Glutamatergic neuron (in vitro differentiated cells): ENCODE measurements at places on chromosomes 2 and 18.

DNA sequence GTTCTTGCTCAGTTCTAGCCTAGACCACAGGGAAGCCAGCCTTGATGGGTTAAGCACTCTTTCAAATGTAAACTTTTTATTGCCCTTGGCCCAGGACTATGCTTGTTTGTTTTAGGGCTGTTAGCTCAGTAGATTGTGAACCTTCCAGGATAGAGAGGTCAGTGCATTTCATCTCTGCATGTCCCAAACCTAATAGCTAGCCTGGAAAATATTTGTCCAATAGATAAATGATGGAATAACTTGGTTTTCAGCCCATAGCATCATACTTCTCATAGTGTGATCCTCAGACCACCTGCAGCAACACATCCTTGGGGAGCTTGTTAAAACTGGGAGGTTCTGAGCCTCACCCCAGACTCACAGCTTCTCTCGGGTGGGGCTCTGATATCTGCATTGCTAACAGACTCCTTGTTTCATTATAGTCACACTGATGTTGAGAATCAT is 59.8 kb downstream of the TRIB2 start:
- no peak overlapping the region for H3K4me3 ChIP-seq
- no peak for DNase-seq
- H3K36me3 ChIP-seq: peaks cover 5% of the 10 kb centered on the region
- peaks cover 3% of the 10 kb centered on the region for H3K27me3 ChIP-seq

GRCh38 chr18:49901862-49902340 is 88.6 kb upstream of the ACAA2 start:
- H3K4me3 ChIP-seq: no peak overlapping the region
- peaks cover 1% of the 10 kb centered on the region for H3K4me1 ChIP-seq
- H3K27ac ChIP-seq: no peak overlapping the region
- H3K27me3 ChIP-seq: peaks cover 7% of the 10 kb centered on the region
- H3K36me3 ChIP-seq: peaks cover 12% of the 10 kb centered on the region

DNA sequence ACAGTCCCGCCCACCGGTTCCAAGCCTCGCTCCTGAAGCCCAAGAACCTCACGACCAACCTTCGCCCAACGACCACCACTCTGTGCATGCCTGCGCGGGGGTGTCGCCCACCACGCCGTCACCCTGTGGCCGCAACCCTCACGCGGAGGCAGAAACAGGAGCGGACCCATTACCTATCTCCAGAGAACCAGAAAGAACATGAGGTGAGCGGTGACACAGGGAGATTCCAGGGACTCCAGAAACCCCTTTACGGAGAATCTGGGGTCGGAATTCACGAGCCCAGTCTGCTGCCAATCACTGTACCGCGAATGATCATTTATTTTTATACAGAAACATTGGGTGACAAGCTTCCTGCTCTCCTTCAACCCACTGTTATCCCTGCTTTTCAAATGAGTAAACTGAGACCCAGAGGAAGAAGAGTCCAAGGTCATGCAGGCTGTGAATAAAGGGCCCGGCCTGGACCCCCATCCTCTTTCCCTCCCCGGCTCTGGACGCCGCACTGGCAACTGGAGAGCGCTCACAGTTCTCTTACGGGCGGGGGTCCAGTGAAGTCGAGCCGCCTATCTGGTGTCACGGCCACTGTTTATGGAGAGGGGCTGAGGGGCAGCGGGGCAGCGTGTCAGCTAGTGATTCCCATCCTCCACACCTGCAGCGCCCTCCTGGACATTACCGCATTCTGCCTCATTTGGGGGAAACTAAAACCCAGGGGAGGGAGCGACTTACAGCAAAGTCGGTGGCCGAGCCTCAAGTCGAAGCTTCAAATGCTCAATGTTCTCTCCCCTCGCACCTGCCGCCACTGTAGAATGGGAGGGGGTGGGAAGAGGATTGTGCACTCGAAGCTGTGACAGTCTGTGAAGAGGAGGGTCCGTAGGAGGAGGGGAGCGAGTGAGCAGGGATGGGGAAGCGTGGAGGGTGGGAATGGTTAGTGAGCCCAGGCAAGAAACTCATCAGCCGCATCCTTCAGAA is 723 bp upstream of the SLC30A3 start:
- H3K4me3 ChIP-seq: peak overlapping the region; percentile 79
- H3K36me3 ChIP-seq: peaks cover 5% of the 10 kb centered on the region
- H3K27me3 ChIP-seq: peaks cover 27% of the 10 kb centered on the region
- peaks cover 11% of the 10 kb centered on the region for H3K4me1 ChIP-seq
- no peak overlapping the region for H3K27ac ChIP-seq

GRCh38 chr2:54287532-54287931 is 31.5 kb upstream of the TSPYL6 start:
- no peaks in the 10 kb centered on the region for H3K27me3 ChIP-seq
- H3K4me3 ChIP-seq: no peak overlapping the region
- peaks cover 9% of the 10 kb centered on the region for H3K4me1 ChIP-seq
- no peak overlapping the region for H3K27ac ChIP-seq
- DNase-seq: no peak

- H3K4me1 ChIP-seq: peaks cover 2% of the 10 kb centered on the region
- H3K27ac ChIP-seq: no peak overlapping the region
- no peak for DNase-seq
- H3K36me3 ChIP-seq: no peaks in the 10 kb centered on the region
These were observed 65.3 kb downstream of the CXCR4 start for GRCh38 chr2:136052369-136053362.

GRCh38 chr2:220300806-220301205 is 673.4 kb downstream of the SLC4A3 start:
- no peak overlapping the region for H3K4me3 ChIP-seq
- DNase-seq: no peak
- peaks cover 2% of the 10 kb centered on the region for H3K27me3 ChIP-seq
- peaks cover 9% of the 10 kb centered on the region for H3K4me1 ChIP-seq

GRCh38 chr2:127138281-127138680 is 31.3 kb upstream of the BIN1 start:
- DNase-seq: no peak
- H3K4me1 ChIP-seq: peaks cover 8% of the 10 kb centered on the region
- no peak overlapping the region for H3K27ac ChIP-seq

- H3K36me3 ChIP-seq: no peaks in the 10 kb centered on the region
- H3K27ac ChIP-seq: no peak overlapping the region
- DNase-seq: no peak
- H3K27me3 ChIP-seq: peaks cover 7% of the 10 kb centered on the region
These were observed 4.6 kb downstream of the AGXT start for GRCh38 chr2:240873098-240873788.

GRCh38 chr2:165888171-165888570 is 65.4 kb downstream of the TTC21B start:
- peaks cover 5% of the 10 kb centered on the region for H3K27me3 ChIP-seq
- DNase-seq: no peak
- no peaks in the 10 kb centered on the region for H3K36me3 ChIP-seq
- H3K27ac ChIP-seq: no peak overlapping the region
- peaks cover 31% of the 10 kb centered on the region for H3K4me1 ChIP-seq
- no peak overlapping the region for H3K4me3 ChIP-seq

DNA sequence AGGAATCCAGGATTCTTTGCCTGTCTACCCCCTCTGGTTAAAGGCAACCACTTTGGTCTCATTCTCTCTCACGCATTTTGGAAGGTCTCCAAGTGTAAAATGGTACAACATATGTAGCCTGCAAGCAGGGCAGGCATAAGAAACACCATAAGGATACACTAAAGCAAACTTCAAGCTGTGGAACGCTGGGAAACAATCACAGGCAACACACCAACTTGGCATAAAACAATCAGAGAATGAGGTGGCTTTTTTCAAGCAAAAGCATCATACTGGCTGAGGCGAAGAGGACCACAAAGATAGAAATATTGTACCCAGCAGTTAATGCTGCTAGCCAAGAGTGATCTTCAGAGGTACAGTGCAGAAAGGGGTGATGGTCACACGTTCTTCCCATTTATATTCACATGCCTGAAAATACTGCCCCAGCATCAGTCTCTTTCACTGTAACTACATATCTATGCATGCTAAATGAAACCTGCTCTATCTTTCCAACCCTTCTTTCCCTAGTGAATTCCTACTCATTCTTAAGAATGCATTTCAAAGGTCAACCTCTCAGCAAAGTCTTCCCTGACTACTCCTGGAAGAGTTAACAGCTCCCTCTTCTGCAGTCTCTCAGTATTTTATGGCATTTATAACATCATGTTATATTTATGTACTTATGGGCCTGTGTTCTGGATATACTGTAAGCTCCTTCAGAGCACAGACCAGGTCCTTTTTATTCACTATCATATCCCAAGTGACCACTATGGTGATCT is 71.9 kb upstream of the GALNT5 start:
- no peaks in the 10 kb centered on the region for H3K27me3 ChIP-seq
- H3K4me1 ChIP-seq: no peaks in the 10 kb centered on the region
- no peak overlapping the region for H3K4me3 ChIP-seq
- H3K36me3 ChIP-seq: no peaks in the 10 kb centered on the region
- no peak for DNase-seq
- H3K27ac ChIP-seq: no peak overlapping the region

GRCh38 chr2:31893094-31893493 is 117.7 kb downstream of the MEMO1 start:
- no peaks in the 10 kb centered on the region for H3K27me3 ChIP-seq
- DNase-seq: no peak
- no peaks in the 10 kb centered on the region for H3K4me1 ChIP-seq

DNA sequence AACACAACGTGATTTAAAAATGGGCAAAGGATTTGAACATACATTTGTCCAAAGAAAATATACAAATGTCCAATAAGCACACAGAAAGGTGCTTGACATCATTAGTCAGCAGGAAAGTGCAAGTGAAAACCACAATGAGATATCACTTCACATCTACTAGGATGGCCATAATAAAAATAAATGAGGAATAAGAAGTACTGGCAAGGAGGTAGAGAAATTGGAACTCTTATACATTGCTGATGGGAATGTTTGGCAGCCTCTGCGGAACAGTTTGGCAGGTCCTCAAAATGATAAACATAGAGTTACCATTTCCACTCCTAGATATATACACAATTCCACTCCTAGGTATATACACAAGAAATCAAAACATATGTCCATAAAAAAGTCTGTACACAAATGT is 51.0 kb upstream of the PGAP1 start:
- H3K27ac ChIP-seq: no peak overlapping the region
- no peak overlapping the region for H3K4me3 ChIP-seq
- peaks cover 13% of the 10 kb centered on the region for H3K4me1 ChIP-seq
- no peak for DNase-seq

GRCh38 chr18:47758000-47758399 is 172.5 kb downstream of the SMAD2 start:
- peaks cover 5% of the 10 kb centered on the region for H3K36me3 ChIP-seq
- no peak overlapping the region for H3K27ac ChIP-seq
- H3K4me1 ChIP-seq: no peaks in the 10 kb centered on the region
- peaks cover 5% of the 10 kb centered on the region for H3K27me3 ChIP-seq
- no peak overlapping the region for H3K4me3 ChIP-seq

GRCh38 chr2:43105586-43106558 is 120.5 kb downstream of the ZFP36L2 start:
- no peak for DNase-seq
- no peaks in the 10 kb centered on the region for H3K36me3 ChIP-seq
- H3K27me3 ChIP-seq: peaks cover 2% of the 10 kb centered on the region
- H3K4me3 ChIP-seq: no peak overlapping the region
- H3K4me1 ChIP-seq: peaks cover 7% of the 10 kb centered on the region

DNA sequence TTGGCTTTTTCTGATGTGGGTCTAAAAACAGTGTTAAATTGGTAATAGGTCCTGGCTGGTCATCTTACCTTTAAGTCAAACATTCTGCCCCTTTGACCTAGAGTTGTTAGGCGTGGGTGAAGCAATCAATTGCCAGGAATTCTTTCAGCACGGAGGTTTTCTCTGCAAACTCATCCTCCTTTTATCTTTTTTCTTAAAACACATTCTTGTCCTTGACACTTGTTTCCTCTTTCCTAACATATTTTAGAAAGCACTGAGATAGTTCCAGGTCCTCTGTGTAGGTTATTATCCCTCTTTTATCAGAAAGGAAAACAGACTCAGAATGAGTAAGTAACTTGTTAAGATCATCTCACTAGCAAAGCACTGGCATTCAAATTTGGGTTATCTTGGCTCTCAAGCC is 18.6 kb upstream of the AP1S3 start:
- H3K4me3 ChIP-seq: no peak overlapping the region
- no peak for DNase-seq

DNA sequence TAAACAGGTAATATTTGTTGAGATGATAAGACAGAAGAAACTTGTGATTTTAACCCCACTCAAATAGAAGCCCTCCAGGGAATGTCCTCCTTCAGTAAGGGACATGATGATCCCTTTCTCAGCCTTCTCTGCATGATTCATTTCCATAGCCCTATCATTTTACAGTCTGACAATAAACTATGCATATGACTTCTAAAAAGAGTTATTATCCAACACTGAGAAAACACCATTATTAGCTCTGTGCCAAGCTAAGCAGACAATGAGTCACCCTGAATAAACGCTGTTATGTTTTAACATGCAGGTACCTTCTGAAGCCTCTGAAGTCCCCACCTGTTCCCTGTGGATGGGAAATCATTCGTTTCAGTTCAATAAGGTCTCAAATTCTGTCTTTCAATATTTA is 54.7 kb downstream of the DTNB start:
- DNase-seq: no peak
- peaks cover 3% of the 10 kb centered on the region for H3K36me3 ChIP-seq
- no peak overlapping the region for H3K27ac ChIP-seq
- peaks cover 2% of the 10 kb centered on the region for H3K27me3 ChIP-seq
- no peaks in the 10 kb centered on the region for H3K4me1 ChIP-seq
